ENCODE measurements at places on chromosomes 2 and 18.

- DNase-seq = no peak
Observed at GRCh38 chr18:49630246-49630699, 68.4 kb downstream of the LIPG start.

DNA sequence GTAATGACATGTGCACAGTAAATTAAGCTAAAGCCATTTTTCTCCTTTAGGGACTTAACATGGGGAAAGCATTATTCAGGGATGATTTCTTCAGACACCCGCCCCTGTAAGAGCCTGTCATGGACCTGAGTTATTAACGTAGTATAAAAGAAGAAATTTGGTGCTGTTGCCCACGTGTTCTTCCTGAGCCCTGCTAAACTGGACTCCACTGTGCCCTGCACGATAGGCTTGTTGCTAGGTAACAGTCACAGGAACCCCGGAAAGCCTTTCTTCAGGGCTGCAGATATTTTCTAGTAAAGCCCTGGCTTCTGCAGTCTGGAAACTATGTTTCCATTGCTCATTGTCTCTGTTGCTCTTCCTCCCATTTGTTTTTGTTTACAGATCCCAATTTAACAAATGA is 157.9 kb downstream of the LRRC30 start:
- DNase-seq = no peak

DNA sequence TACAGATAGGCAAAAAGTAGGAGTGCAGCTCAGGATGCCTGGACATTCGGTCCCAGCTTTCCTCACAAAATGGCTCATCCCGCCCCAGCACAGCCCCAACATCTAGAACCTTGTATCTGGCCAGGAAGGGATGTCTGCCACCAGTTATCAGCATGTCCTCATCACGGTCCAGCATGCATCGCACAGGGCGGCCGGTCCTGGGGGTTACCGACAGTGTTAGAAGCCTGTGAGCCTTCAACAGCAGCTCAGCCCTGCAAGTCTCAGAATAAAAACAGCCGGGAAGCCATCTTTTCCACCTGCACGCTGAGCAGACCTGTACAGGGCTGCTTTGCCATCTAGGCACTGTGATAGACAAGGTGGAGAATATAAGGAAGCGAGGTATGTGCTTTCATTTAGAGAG is 49.2 kb downstream of the XDH start:
- no peak for DNase-seq

DNA sequence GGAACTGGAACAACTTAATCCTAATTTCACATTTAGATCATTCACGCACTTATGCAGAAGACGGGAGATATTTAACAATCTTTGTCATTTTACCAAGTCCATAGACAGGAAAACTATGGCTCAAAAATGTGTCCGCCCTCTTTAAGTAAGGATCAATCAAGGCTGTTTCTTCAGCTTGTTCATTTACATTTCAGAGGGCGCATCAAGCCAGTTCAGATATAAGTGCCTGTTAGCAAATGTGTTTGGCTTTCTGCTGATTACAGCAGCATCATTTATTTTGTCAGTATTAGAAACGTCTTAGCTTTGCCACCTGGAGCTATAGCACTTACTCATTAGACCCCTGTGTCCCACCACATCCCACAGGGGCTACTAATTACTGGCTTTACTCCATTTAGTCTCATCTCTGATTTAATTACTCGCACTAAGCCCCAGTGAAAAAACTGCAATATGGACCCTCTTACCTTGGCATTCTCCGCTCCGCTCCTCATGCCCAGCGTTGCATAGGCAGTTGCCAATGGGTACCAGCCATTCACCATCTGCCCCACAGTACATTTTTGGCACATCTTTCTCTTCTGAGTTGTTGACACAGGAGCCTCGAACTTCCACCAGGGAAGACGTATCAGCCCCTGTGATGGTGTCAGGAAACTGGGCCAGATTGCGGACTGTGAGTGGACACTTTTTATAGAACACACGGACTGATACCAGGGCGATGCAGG is 8.7 kb downstream of the EPHA4 start:
- DNase-seq = no peak

GRCh38 chr2:23719716-23720115 is 207.2 kb downstream of the ATAD2B start:
- DNase-seq = no peak

- no peak for DNase-seq
Observed at GRCh38 chr2:54656863-54657262, 66.6 kb upstream of the EML6 start.

DNA sequence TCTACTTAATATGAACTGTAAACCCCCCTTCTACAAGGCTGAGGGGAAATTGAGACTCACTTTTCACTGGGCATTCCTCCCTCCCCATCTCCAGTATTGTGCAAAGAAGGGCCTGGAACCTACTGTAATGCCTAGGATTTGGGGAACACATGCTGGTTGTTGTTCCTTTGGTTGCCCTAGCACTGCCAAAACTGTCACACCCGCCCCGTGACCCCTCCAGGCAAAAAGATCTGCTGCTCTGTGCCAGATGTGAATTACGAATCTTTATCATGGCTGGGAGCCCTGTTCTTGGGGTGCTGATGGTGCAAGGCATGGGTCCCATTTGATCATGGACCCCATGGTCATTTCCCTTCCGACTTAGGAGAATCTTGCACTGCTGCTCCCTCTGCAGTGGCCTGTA is 95.4 kb downstream of the CABLES1 start:
- DNase-seq = no peak

GRCh38 chr2:19021721-19022120 is 336.7 kb downstream of the OSR1 start:
- no peak for DNase-seq

GRCh38 chr2:33167622-33168245 is 221.0 kb downstream of the LTBP1 start:
- no peak for DNase-seq

DNA sequence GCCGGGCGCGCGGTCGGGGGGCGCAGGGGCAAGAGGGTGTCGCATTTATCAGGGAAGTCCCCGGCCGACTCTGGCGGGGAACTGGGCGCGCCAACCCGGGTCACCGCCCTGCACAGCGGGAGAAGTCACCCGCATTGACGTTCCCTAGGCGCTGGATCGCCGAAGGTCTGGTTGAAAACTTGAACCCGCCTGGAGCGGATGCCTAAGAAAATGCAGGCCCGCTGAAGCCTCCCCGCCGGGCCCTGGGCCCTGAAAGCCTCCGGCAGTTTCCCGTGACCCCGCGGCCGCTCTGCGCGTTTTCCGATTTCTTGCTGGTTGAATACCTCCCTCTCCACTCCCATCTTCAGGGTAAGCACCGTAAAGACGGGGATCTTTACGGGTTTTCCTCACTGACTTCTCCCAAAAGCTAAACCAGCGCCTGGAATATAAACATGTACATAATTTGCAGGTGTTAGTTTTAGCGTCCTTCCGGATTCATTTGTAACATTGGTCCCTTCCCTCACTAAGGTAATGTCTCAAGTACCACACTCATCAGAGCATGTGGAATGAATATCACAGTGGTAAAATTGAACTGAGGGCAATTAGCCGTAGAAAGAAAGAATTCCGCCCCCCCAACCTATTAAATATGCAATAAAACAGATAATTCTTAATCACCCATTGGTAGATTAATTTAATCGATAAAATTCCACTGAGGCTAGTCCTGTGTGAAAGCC is 675 bp upstream of the SPIRE1 start:
- no peak for DNase-seq

DNA sequence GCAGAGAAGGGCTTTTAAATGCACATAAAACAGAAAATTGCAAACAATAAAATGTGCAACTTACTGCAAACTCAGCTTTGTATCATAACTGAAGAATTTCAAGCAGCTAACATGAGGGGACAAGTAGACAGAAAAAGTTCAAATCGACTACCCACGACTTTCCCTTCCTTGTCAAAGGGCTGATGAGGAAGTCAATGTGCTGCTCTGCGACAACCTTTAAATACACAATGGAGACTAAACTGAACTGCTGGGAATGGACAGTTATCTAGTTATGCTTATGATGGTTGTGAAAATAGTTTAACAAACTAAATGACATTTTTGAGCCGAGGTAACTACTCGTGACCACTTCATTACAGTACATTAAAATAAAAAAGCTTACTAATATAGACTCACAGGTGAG is 84.1 kb downstream of the INO80D start:
- no peak for DNase-seq

- DNase-seq = no peak
Observed at GRCh38 chr2:222179592-222179991, 119.2 kb downstream of the PAX3 start.

DNA sequence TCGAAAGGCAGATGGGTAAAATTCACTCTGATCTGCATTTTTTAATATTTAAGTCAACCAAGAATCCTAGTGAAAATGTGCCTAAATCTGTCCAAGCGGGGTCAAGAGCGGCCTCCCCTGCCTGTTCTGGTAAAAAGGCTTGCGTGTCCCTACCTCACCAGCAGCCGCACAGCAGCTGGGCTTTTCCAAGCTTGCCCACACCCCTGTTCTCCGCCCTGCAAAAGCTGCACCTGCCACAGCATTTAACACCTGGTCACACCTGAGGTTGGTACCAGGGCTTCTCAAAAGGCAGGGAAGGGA is 25.8 kb upstream of the TMEM182 start:
- DNase-seq = no peak

GRCh38 chr2:225002656-225003045 is 39.6 kb downstream of the DOCK10 start:
- no peak for DNase-seq

DNA sequence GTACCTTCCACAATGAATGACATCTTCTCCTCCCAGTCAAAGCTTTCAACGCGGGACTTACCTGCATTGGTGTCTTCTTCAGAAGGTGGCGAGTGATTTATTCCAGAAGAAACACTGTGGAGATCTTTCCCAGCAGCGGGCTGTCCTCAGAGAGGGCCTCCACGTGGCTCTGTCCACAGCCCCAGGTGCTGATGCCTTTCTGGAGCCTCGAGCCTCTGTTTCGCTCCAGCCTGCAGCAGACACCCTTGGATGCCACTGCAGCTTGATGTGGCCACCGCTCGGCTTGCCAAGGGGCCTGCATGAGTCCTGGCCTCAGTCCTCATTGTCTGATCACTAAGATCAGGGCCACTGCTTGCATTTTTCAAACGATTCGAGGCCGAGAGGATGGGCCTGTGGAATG is 46.6 kb upstream of the GALR1 start:
- no peak for DNase-seq

- DNase-seq = no peak
Observed at GRCh38 chr2:68009526-68009925, 53.3 kb downstream of the C1D start.

DNA sequence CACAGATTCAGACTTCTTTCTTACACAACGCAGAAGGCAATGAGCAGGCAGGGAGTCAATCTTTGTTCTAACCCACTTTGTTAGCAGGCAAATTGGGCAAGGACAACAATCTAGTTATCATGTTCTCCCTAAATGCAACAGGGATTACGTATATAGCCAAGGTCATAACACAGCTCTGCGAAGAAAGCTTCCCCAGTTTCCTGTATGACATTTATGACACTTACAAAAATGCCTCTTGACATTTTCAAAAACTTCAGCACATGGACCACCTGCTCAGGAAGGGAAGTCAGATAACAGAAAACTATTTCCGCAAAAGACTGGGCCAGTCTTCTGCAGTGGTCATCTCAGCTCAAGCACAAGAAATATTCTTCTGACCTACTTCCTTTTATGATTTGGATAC is 106.1 kb downstream of the IRS1 start:
- DNase-seq = no peak

GRCh38 chr2:158969715-158970240 is 1.3 kb downstream of the TANC1 start:
- DNase-seq = no peak

GRCh38 chr2:46225150-46225625 is 72.0 kb upstream of the EPAS1 start:
- no peak for DNase-seq

GRCh38 chr18:51135364-51135763 is 62.1 kb downstream of the MEX3C start:
- DNase-seq = no peak

DNA sequence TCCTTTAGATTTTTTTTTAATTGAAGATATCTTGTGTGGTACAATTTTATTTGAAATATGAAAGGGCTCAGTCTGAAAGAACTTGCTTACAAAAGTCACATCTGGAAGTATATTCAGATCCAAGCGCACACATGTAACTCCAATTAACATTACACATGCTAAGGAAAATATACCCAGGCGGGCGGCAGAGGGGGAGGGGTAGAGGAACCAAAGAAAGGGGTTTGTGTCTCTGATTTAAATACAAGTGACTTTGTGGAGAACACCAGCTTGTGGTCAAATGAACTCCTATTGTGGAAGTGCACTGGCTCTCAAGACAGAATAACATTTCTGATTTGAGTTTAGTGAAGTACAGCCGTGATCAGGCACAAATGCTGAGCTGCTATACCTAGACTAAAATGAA is 280.2 kb upstream of the SOX11 start:
- no peak for DNase-seq

GRCh38 chr2:10654069-10654468 is 35.7 kb downstream of the NOL10 start:
- peak; percentile 76 for DNase-seq

- DNase-seq = no peak
Observed at GRCh38 chr2:132701810-132702209, 31.8 kb upstream of the LYPD1 start.

GRCh38 chr2:65661980-65662653 is 229.7 kb upstream of the SPRED2 start:
- no peak for DNase-seq

GRCh38 chr2:140580532-140581151 is 1550.2 kb downstream of the LRP1B start:
- DNase-seq = no peak

DNA sequence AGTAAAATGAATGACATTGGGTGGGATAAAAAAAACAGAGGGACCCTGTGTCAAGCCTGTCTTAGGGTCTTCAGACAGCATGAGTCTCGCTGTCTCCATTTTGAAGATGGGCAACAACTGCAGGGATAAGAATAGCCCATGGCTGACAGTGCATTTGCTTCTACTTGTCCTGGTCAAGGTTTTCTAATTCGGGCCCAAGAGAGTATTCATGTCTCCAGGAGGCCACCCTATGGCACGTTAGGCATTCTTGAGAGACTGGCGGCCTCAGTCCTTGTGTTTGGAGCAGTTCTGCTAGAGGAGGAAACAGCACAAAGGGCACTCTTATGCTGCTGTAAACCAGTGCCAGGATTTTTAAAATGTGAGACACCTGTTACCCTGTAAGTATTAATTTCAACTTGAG is 9.5 kb upstream of the MYL1 start:
- no peak for DNase-seq

DNA sequence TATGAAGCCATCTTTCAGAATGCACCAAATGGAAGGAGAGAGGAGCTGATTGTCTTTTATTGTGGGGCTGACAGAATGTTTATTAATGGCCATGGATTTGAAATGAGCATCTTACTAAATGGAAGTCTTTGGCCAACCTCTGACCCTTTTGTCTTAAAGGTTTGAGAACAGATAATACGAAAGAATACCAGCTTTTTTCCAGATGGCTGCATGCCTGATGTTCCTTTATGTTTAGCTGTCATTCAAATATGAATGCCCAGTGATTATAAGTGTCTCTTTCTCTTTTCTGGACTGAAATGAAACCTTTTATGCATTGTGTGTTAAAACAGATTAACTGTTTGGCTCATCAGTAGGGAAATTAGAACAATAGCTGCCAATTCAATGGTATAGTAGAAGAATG is 46.0 kb downstream of the PARD3B start:
- no peak for DNase-seq

- DNase-seq = peak; percentile 23
Observed at GRCh38 chr18:68735483-68736343, 20.8 kb upstream of the TMX3 start.

GRCh38 chr2:84931384-84931821 is 25.9 kb downstream of the TMSB10 start:
- no peak for DNase-seq
